ENCODE measurements at places on chromosomes 5 and 9. TPM values are rescaled to one million over a fixed set of nuclear protein-coding genes. Genes with fewer than 3 reads are reported as not detected.

- no peak for DNase-seq
Measured at GRCh38 chr9:14661421-14662059, 31.7 kb downstream of the ZDHHC21 start.

DNA sequence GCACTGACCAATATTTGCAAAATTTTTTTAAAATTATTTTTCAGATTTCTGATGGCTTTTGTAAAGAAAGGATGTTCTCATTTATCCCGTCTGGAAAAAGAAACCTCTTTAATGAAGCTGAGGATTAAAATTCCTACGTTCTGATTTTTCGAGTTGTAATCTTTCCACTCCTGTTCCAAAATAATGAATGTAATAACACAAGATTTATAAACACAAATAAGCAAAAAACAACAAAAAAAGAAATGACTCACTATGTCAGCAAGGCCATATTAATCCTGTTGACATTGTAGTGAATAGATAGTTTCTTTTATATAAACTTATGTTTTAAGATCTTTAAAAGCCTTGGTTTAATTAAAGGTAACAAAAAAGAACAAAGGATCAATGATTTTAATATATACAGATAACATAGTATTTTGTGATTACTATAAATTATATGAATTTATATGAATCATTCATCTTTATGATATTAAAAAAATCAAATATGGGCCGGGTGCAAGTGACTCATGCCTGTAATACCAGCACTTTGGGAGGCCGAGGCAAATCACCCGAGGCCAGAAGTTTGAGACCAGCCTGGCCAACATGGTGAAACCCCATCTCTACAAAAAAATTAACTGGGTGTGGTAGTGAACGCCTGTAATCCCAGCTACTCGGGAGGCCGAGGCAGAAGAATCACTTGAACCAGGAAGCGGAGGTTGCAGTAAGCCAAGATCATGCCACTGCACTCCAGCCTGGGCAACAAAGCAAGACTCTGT is 336.6 kb upstream of the DAB2 start:
- DNase-seq, result no peak

- DNase-seq, result no peak
Measured at GRCh38 chr9:134676361-134676760, 34.8 kb downstream of the COL5A1 start.

- DNase-seq, result no peak
Measured at GRCh38 chr9:79953908-79954307, 382.1 kb downstream of the TLE4 start.

DNA sequence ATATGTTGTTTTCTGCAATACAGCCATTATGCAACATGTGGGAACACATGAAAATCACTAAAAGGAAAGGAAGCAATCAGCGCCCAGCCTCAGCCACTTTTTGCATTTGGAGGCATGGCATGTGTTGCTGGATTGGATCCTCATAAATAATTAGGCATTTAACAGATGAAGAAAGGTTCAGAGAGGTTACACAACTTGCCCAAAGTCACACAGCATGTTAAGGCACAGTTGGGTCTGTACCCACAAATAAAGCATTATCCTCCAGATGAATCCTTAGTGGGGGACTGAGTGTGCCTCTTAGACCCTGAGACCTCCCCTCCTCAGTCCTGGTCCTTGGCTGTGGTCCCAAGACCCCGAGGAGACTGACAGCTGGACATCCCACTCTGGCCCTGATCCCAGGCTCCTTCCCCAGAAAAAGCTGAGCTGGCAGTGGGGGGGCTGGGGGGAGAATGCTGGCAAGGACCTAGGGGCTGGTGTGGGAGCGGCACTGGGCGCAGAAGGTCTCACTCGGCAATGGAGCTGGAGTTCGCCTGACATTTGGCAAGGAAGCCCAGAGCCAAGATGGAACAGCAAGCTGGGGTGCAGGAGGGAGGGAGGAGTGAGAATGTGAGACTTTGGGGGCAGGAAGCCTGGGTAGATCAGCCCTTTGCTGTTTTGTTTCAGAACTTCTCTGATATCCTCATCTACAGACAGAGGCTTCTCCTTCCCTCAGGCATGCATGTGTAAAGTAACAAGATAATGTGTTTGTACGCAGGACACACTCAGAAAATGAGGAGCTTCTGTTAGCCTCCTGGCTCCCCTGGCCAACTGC is 6.9 kb upstream of the AKNA start:
- DNase-seq, result no peak

GRCh38 chr5:18553269-18553668 is 919.0 kb downstream of the TAF11L14 start:
- DNase-seq, result no peak

GRCh38 chr5:135100431-135100830 is 66.4 kb upstream of the PITX1 start:
- no peak for DNase-seq

- DNase-seq, result no peak
Measured at GRCh38 chr9:29514336-29514735, 1941.1 kb upstream of the C9orf72 start.

DNA sequence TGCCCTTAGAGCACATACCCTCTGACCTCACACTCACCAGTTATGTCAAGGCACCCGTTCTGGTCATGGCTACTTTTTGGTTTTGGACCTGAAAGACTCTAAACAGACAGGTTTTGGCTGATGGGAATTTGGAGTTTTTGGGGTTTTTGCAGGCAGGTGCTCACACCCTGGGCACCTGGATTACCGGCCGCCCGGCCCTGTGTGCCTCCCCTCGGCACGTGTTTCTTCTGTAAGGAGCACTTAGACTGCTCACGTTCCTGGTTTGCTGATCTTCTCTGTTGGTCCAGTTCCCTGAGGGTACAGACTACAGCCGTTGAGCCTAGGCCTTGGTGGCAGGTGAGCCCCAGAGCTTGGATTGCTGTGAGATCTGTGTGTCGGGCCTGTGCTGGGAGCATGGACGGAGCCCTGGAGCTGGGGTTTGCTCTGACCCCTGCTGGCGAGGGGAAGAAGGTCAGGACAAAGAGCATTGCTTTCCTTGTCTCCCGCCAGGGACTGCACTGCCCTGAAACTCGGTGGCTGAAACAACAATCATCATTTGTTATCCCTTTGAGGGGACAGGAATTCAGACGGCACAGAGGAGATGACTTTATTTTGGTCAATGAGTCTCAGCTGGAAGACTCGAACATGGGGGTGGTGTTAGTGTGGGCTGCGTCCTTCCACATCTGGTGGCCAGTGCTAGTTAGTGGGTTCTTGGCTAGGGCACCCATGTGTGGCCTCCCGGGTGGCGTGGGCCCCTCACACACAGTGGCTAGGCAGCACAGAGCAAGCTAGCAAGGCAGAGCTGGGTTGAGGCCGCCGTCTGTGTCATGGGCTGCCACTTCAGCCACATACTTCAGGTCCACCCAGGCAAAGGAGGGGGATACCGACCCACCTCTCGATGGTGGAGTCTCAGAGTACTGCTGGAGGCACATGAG is 76.4 kb downstream of the EHMT1 start:
- DNase-seq, result peak; percentile 18

DNA sequence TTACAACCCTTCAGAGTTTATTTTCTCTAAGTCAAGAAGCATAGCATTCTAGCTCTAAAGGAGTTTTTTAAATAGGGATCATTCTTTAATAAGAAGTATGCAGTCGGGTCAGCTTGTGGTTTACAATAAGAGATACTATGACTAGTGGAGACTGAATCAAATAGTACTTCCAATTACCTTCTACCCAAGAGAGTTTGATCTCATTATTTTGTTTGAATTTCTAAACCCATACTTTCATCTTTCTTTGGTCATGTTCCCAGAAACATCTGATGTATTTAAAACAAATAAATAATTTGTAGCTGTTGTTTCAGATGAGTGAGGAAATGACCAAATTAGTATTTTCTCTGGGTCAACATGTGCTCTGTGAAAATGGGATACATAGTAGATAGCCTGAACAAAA is 160.2 kb upstream of the CDH6 start:
- DNase-seq, result no peak

Gene ASPN
- total RNA-seq, result 9.8 TPM

Gene SLIT3
- total RNA-seq, result 8.4 TPM

Gene TEK
- total RNA-seq, result 2.4 TPM

Gene NMUR2
- 0.05 TPM for total RNA-seq
